ENCODE measurements at places on chromosomes 7 and 10.
A peak's percentile ranks its signal among the peaks of the same experiment; 100 is the strongest.

DNA sequence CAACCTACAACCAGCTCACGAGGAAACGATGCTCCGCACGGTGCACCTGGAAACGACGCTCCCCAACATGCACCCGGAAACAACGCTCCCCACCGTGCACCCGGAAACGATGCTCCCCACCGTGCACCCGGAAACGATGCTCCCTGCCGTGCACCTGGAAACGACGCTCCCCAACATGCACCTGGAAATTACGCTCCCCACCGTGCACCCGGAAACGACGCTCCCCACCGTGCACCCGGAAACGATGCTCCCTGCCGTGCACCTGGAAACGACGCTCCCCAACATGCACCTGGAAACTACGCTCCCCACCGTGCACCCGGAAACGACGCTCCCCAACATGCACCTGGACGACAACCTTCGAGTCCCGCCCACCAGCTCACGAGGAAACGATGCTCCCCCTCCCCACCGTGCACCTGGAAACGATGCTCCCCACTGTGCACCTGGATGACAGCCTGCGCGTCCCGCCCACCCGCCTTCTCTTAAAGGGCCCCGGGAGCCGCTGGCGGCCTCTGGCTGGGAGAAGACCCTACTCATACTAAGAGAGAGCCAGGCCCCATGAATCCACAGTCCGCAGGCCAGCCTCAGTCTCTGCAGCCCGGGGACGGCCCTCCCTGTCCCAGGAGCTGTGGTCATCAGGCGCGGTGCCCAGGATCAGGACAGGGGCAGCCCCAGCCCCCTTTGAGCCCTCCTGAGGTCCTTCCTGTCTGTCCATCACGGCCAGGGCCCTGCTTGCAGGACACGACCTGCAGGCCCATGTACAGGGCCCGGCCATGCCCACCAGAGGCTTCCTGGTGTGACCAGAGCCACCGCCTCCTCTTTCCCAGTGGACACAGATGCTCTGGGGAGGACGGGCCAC, 98.3 kb downstream of the PDGFA start:
- DNase-seq = no peak

DNA sequence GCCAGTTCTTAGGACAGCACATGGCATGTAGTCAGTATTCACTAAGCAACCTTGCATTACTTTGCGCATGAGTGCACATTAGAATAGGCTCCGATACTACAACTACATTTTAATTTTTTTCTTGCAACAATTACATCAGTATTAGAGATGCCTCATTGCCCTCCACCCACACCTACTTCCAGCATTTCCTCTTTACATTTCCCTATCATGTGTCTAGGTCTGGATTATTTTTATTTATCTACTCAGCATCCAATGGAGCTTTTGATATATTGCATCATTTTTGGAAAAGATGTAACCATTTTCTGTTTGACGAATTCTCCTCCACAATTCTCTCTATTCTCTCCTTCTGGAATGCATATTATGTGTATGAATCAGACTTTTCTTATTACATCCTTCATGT, 258.2 kb upstream of the GLI3 start:
- no peak for DNase-seq

GRCh38 chr7:134552105-134552504, 3.2 kb downstream of the AKR1B15 start:
- peak; percentile 44 for DNase-seq

DNA sequence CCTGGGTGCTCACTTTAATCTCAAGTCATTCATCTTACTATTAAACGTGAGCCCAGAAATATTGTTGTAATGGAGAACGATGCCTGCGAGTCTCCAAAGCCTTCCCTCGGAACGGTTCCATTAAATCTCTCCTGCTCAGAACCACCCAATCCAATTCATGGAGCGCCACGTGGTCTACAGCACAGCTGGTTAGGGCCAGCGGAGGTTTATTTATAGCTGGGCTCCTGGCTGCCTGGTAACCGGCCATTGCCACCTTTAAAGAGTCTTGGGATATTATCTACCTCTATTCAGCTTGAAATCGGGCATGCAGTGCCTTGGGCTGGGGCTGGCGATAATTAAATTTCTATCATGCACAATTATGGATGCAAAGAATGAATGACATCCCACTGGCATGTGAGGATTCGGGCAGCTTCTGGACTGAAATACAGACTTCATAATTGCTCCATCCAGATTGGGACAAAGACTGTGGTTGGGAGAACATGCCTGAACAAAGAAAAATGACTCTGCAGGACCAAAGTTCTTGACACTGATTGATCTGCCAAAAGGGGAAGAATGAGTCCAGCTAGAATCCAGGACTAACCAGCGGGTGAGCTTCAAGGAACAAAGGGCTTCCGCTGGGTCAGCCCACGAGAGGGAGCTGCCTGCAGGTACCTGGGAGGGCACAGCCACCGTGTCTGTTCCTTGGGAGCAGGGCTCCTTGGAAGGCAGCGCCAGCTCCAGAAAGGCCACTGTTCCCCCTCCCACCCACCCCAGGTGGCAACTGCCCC, 7.3 kb downstream of the FAM20C start:
- no peak for DNase-seq

DNA sequence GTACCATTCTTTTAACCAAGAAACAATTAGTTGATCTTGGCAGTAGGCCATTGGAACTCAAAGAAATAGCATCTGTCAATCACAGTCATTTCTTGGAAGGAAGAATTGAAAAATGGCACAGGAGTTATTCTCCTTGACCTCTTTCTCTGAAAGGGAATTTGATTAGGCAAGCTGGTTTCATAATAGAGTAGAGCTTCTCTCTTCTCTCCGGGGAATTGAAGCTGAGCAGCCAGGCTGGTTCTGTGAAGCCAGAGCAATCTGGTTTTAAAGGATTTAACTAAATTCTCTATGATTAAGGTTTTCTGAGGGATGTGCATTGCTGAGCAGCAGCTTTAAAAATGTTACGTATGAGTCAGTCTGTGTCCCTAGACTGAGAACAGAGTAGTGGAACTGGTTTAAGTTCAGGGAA, 70.2 kb downstream of the AHCYL2 start:
- DNase-seq = no peak

GRCh38 chr10:50961297-50961696, 75.9 kb upstream of the A1CF start:
- DNase-seq = no peak

GRCh38 chr10:78712147-78712546, 356.6 kb upstream of the ZMIZ1 start:
- peak; percentile 25 for DNase-seq

DNA sequence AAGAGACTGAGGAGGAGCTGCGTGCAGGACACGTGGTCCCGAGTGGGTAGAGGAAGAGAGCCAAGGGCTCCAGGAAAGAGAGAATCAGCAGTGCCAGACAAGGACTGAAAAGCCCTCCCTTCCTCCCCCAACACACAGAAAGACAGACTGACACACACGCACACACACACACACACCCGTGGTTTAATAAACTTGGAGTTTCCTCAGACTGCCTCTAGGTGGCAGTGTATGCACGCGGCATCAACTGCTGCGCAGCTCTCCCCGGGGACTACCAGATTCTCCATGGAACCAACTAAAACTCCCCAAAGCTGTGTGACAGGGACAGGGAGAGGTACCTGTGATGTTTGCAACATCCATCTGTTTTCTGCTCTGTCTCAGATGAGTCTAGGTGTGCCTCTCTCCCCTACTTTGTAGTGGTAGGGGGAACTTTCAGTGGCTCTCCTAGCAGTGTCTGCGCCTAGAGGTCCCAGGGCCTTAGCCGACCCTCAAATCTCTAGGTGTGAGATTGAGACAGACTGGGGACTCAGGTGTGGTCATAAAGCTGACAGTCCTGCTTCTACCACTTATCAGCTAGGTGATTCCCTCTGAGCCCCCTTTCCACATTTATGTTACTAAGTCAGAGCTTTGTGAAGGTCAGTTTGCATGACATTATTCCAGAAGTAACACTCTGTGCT, 9.3 kb upstream of the TSPAN14 start:
- DNase-seq = peak; percentile 71

DNA sequence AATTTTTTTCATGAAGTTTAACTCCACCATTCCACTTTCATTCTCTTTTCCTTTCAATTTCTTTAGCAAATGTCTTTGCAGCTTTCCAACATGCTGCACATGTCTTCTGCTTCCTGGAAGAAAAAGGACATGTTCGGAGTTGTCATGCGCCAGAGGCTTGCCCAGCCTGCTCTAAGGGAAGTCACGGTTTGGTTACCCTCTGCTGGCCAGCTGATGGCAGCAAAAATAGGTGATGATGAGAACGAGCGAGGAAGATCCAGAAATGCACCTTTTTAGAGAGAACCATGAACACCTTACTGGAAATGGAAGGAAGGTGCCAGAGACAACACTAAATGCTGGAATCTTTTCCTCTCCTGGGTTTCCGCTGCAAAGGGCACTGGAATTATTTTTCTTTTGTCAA, 4.9 kb upstream of the ZSCAN21 start:
- peak; percentile 53 for DNase-seq

- DNase-seq = no peak
These were observed 5.6 kb downstream of the PARP12 start for GRCh38 chr7:140057143-140057535.

DNA sequence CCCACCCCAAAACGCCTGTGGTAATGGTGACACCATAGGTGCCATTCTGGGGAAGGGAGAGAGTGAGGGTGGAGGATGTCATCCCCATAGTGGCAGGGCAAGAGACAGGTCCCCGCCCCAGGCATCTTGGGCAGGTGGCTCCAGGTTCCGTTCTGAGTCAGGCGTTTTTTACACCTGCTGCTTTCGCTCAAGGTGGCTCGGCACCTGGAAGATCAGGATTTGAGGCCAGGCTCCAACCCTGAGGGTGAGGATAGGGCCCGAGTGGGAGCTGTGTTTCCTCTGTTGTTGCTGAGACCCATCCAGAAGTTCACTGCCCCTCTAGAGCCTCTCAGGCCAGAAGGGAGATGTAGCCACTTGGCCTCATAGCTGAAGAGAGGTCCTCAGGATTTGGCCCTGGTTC, 36.6 kb upstream of the DUSP5 start:
- DNase-seq = no peak

- no peak for DNase-seq
These were observed 662 bp downstream of the POLR3A start for GRCh38 chr10:78028438-78029268.

GRCh38 chr7:90022213-90022612, 132.1 kb upstream of the STEAP1 start:
- no peak for DNase-seq

DNA sequence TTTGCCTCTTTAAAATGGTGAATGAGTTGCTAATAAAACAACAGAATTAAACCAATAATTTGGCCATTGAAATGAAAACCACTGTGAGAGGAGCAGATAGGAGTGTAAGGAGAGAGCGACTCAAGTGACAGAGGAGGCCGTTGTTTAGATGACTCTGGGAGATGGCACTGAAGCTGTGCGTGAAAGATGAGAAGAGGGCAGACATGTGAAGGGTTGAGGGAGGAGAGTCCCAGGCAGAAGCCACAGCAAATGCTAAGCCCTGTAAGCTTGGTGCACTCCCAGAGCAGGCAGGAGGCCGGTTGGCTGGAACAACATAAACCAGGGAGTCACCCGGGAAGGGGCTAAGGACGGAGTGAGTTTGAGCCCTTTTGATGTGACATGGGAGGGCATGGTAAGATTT, 814 bp upstream of the OPALIN start:
- no peak for DNase-seq

GRCh38 chr7:157239571-157240270, 97.1 kb upstream of the DNAJB6 start:
- DNase-seq = no peak

- peak; percentile 86 for DNase-seq
These were observed 1.7 kb downstream of the PGAM1 start for GRCh38 chr10:97427571-97428179.

- no peak for DNase-seq
These were observed 115.1 kb downstream of the PRKCQ start for GRCh38 chr10:6464862-6465430.

- DNase-seq = no peak
These were observed 80.1 kb downstream of the MAD1L1 start for GRCh38 chr7:2152646-2153045.

DNA sequence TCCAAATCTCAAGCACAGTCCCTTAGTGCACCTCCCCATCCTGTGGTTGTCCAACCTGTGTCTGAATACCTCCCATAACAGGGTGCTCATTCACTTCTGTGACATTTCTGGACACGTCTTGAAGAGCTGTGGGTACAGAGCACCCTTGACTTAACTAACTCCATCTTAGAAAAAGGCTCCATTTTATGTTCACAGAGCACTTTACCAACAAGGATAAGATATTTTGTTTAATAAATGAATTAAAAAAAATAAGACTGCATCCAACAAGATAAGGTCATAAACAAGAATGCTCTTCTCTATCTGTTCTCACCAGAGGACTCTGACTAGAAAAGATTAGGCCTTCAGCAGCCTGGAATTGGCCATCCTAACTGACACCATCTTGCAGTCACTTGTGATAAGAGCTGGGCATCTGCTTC, 335.2 kb upstream of the ZNF32 start:
- no peak for DNase-seq

- DNase-seq = peak; percentile 29
These were observed 181.9 kb upstream of the LYZL2 start for GRCh38 chr10:30811276-30812017.

DNA sequence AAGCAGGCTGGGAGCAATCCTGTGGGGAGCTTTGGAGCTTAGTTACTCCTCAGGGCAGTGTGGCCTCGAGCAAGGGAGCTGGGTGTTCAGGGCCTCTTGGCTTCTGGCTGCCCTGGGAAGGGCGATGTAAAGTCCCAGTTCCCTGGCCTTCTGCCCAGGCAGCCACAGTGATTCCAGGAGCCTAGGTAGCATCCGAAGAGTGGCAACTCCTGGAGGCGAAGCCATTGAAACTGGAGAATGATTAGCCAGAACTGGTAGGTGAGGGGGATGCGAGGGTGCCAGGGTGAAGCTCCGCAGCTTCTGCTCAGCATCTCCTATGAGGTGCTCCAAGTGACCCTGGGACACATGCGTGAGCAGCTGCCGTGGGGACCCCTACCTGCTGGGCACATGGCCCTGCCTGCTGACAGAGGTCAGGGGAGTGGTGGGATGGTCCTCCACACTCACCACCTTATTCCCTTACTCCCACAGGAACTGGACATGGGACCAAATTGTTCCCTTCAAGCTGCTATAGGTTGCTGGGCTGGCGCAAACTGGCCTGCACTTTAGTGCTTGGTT, 7.8 kb upstream of the GDF2 start:
- DNase-seq = no peak

GRCh38 chr10:42997151-42997848, 79.6 kb upstream of the RET start:
- DNase-seq = no peak

GRCh38 chr7:70353946-70354335, 755.7 kb downstream of the AUTS2 start:
- no peak for DNase-seq

GRCh38 chr7:149020483-149020882, 7.8 kb downstream of the PDIA4 start:
- DNase-seq = no peak

DNA sequence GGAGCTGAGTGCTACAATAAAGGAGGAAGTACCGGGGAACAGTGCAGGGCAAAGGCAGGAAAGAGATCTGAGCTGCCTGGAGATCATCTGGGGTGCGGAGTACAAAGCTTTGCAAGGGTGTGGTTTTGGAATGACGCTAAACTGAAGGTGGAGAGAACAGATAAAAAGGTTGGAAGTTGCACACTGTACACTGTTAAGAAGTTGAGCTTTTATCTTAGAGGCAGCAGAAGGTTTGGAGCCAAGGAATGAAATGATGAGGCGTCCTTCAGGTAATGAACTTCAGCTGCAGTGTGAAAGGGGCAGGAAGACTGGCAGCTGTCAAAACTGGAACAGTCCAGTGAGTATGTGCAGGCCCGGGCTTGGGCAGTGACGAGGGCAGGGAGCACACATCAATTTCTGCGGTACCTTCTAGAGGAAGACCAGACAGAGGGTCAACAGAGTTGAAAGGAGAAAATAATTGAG, 7.2 kb upstream of the ANKRD61 start:
- peak; percentile 62 for DNase-seq

- DNase-seq = peak; percentile 58
These were observed 18.8 kb downstream of the ZC3HAV1L start for GRCh38 chr7:139016931-139017511.
